Liver (tissue), 10 donors: ENCODE measurements at places on chromosomes 13 and 19. TPM values are rescaled to one million over a fixed set of nuclear protein-coding genes. Genes with fewer than 3 reads are reported as not detected.

DNA sequence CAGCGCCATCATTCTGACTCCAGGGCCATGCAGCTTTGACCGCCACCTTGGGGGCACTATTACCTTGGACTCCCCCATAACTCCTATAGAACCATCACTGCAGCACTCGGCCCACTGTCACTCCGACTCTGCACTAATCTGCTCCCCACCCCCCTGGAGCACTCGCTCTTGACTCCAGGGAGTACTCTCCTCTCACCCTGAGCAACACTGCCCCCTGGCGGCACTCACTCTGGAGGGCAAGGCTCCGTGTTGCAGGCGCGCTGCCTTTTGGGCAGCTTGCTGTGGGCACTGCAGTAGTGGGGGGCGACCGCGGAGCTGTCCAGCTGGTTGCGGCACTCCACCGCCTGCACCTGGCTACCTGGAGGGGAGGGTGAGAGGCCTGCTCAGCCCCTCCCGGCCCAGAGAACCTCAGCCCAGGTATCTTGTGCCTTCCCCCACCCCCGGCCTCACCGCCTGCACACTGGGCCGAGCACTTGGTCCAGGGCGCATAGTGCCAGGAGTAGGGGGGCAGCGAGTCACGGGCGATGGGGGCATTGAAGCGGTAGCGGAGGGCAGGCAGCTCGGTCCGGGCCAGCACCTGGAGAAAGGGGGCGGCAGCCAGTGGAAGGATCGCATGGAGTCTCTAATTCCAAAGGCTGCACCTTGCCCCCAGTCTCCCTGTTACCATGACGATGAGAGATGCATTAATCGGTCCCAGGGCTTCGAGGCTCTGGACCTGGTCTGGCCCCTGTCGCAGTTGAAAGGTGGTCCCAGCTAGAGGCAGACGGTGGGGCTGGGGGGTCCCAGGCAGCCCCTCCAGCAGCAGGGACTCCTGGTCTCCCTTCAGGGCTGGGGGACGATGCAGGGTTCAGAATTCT lies 8.9 kb upstream of the MYO1F start:
- DNase-seq = peak; percentile 61
- no peak overlapping the region for H3K4me3 ChIP-seq
- peaks cover 1% of the 10 kb centered on the region for H3K36me3 ChIP-seq
- H3K4me1 ChIP-seq = no peaks in the 10 kb centered on the region
- no peaks in the 10 kb centered on the region for H3K27me3 ChIP-seq

DNA sequence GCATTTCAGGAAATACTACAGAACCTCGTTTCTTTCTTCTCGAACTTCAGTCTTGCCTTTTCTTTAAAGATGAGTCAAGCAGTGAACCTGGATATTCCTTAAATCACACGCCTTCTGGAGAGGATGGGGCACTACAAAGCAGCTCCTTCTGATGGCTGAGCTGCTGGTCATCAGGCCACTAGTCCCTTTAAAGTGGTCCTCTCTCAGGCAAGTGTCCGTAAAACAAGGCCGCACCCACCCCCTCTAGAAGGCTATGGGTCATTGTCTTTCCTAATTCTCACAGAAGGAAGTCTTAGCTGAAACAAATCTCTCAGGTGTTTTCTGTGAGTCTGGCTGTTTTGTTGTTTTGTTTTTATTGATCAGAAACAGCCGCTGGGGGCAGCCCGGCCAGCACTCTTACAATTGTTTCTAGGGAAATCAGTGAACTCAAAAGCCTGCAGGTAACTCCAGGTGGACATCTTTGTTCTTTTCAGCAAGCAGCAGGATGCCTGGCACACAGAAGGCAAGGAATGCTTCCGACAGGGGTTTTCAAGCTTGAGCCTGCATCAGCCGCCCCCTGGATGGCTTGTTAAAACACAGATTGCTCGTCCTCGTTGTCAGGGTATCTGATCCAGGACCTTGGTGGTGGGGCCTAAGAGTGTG lies 45.4 kb downstream of the MBNL2 start:
- no peak overlapping the region for H3K27ac ChIP-seq
- no peaks in the 10 kb centered on the region for H3K27me3 ChIP-seq
- H3K4me3 ChIP-seq = no peak overlapping the region

GRCh38 chr13:82740442-82740841 lies 1141.8 kb downstream of the SLITRK1 start:
- DNase-seq = no peak
- H3K27ac ChIP-seq = no peak overlapping the region
- no peaks in the 10 kb centered on the region for H3K4me1 ChIP-seq
- no peaks in the 10 kb centered on the region for H3K27me3 ChIP-seq

DNA sequence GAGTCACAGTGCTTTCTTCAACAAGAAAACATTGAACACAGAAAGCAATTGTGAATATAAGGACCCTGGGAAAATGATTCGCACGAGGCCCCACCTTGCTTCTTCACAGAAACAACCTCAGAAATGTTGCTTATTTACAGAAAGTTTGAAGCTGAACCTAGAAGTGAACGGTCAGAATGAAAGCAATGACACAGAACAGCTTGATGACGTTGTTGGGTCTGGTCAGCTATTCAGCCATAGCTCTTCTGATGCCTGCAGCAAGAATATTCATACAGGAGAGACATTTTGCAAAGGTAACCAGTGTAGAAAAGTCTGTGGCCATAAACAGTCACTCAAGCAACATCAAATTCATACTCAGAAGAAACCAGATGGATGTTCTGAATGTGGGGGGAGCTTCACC lies 15.7 kb downstream of the ZNF175 start:
- H3K27me3 ChIP-seq = no peaks in the 10 kb centered on the region
- peak overlapping the region; percentile 45 for H3K4me3 ChIP-seq
- H3K4me1 ChIP-seq = no peaks in the 10 kb centered on the region
- no peak for DNase-seq
- H3K36me3 ChIP-seq = peaks cover 56% of the 10 kb centered on the region
- no peak overlapping the region for H3K27ac ChIP-seq

- no peak overlapping the region for H3K4me3 ChIP-seq
- no peaks in the 10 kb centered on the region for H3K4me1 ChIP-seq
- no peaks in the 10 kb centered on the region for H3K36me3 ChIP-seq
- DNase-seq = no peak
- H3K27ac ChIP-seq = no peak overlapping the region
Observed at GRCh38 chr13:29039212-29039611, 219.1 kb downstream of the MTUS2 start.

DNA sequence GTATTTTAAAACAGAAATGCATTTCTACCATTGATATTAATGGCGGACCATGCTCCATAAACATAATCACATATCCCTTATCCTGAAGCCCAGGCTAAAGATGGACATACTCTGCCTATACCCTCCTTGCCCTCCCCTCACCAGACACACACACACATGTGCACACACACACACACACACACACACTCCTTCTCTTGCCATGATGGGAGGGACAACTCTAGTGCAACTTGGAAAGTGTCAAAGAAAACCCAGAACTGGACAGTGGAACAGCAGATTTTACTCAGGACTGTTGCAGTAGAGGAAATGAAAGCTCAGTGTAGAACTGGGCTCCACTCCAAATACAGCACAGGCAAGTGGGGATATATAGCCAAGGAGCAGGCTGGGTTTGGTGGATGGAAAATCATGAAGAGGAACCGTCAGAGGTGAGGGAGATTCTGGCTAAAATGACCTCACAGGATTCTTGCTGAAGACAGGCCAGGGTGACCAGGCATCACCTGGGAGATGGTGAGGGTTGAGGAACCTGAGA lies 40.8 kb downstream of the TNFRSF19 start:
- no peaks in the 10 kb centered on the region for H3K36me3 ChIP-seq
- no peaks in the 10 kb centered on the region for H3K4me1 ChIP-seq
- H3K27ac ChIP-seq = no peak overlapping the region
- H3K4me3 ChIP-seq = no peak overlapping the region
- no peak for DNase-seq

DNA sequence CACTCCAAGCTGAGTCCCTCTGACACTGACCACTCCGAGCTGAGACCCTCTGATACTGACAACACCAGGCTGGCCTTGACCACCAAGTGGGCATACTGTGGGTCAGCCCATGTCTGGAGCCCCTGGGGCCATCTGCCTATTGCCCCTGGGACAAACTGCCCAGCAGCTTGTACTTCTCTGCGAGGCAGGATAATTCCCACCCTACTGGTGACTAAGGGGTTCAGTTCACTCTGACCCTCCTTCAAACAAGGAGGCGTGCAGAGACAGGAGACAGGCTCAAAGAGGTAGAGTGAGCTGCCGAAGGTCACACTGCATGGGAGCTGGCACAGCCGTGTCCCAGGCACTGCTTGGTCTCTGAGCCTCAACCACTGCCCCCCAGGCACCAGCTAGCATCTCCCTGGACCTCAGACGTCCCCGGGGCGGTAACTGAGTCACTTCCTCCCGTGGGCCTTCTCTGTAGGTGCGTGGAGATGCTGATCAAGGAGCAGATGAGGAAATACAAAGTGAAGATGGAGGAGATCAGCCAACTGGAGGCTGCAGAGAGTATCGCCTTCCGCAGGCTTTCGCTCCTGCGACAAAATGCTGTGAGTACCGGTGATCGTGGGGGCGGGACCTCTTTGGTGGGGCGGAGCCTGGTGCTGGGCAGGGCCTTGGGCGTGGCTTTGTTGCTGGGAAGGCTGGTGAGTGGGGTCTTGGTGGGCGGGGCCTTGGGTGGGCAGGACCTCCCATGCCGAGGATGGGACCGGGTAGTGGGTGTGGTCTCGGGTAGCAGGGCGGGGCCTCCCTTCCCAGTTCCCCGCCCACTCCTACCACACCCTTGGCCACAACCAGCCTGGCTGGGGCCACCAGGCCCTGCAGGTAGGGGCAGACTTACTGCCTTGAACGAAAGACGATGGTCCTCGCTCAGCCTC lies 5.8 kb upstream of the USE1 start:
- peaks cover 34% of the 10 kb centered on the region for H3K36me3 ChIP-seq
- no peaks in the 10 kb centered on the region for H3K4me1 ChIP-seq
- H3K27ac ChIP-seq = no peak overlapping the region
- no peak overlapping the region for H3K4me3 ChIP-seq
- peak; percentile 78 for DNase-seq

DNA sequence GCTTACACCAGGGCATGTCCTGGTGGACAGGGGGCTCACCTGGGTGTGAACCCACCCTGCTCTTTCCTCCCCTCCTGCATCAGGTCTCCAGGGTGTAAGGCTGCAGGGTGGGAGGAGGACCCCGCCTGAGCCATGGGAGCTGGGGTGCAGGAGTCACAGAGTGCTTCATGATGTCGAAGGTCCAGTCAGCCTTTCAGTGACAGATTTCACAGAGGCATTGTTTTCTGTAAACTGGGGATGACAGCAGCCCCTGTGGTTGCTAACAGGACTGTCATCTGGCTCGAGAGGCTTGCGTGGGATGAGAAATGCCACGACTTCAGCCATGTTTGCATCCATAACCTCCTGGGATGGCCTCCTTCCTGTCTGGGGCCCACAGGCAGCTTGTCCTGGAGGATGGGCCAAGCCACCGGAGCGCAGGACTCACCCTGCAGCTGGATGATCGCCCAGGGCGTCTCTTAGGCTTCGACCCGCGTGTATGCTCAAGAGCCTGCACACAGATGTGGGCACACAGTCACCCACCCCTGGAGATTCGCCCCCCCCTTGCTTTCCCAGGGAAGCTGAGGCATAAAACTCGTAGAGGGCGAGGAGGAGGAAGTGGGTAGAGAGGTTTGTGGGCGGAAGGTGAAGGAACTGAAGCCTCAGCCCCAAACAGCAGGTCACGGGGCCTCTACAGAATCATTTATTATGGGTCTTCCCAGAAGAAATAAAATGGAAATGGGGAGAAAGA lies 4.9 kb downstream of the NANOS3 start:
- H3K27ac ChIP-seq = no peak overlapping the region
- no peaks in the 10 kb centered on the region for H3K27me3 ChIP-seq
- H3K36me3 ChIP-seq = no peaks in the 10 kb centered on the region
- no peak for DNase-seq

DNA sequence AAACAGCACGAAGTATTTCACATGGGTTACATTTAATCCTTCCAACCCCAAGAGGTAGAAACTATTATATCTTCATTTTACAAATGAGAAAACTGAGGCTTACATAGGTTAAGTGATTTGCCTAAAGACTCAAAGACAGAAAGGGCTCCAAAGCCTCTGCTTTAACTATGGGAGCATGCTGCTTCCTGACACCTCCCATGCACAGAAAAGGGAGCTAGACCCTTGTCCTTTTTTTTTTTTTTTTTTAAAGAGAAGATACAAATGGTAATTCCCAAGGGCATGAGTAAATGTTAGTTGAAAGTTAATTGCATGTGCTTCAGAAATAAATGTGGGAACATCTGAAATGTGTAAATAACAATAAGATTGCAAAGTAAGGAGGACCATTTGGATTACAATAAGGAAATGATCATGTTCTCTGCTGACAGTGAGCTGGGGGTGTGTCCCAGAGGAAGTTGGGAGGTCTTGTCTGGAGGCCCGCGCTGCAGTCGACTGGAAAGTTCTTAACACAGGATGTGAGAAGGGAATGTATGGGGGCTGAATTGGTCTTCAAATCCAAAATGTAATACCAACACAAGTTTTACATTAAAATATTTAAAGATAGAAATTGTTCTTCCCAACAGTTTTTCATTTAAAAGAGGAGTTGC lies 500.3 kb downstream of the KLF12 start:
- H3K4me3 ChIP-seq = no peak overlapping the region
- no peak for DNase-seq
- H3K27me3 ChIP-seq = peaks cover 2% of the 10 kb centered on the region

GRCh38 chr13:48680756-48681392 lies 27.1 kb downstream of the CYSLTR2 start:
- no peaks in the 10 kb centered on the region for H3K27me3 ChIP-seq
- no peak overlapping the region for H3K27ac ChIP-seq
- H3K36me3 ChIP-seq = no peaks in the 10 kb centered on the region
- no peaks in the 10 kb centered on the region for H3K4me1 ChIP-seq
- DNase-seq = no peak
- H3K4me3 ChIP-seq = no peak overlapping the region

- no peaks in the 10 kb centered on the region for H3K36me3 ChIP-seq
- H3K27me3 ChIP-seq = no peaks in the 10 kb centered on the region
- H3K4me1 ChIP-seq = no peaks in the 10 kb centered on the region
- H3K4me3 ChIP-seq = no peak overlapping the region
- DNase-seq = no peak
Observed at GRCh38 chr13:60242043-60242595, 78.4 kb upstream of the DIAPH3 start.

DNA sequence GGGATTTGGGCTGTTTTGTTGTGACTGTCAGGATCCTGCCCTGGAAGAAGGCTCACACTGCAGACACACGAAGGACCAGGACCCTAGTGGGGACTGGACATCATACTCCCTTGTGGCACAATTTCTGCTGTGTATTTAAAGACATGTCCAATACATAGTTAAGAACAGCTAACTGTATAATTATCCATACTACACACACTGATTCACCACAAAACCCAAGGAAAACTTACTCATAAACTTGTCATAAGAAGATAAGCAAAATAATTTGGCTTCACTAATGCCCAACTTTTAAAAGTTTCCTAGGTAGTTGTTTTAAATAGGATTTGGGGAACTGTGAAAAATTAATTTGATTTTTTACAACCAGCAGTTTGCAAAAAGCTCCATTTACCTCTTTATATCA lies 46.1 kb downstream of the LATS2 start:
- H3K27ac ChIP-seq = peak overlapping the region; percentile 82
- peaks cover 38% of the 10 kb centered on the region for H3K4me1 ChIP-seq
- no peaks in the 10 kb centered on the region for H3K27me3 ChIP-seq
- no peaks in the 10 kb centered on the region for H3K36me3 ChIP-seq

The RDH8 gene
- not detected for total RNA-seq

The PSG2 gene
- not detected for total RNA-seq

The HMGB1 gene
- total RNA-seq = 276 TPM

The ZNF552 gene
- 16.1 TPM for total RNA-seq

The PRRG2 gene
- total RNA-seq = 1.4 TPM

The CYP4F2 gene
- 7.7 TPM for total RNA-seq

The KLF5 gene
- 0.61 TPM for total RNA-seq
